Aorta (tissue), 5 donors: ENCODE measurements at places on chromosomes 11 and 22.
A peak's percentile ranks its signal among the peaks of the same experiment; 100 is the strongest.

DNA sequence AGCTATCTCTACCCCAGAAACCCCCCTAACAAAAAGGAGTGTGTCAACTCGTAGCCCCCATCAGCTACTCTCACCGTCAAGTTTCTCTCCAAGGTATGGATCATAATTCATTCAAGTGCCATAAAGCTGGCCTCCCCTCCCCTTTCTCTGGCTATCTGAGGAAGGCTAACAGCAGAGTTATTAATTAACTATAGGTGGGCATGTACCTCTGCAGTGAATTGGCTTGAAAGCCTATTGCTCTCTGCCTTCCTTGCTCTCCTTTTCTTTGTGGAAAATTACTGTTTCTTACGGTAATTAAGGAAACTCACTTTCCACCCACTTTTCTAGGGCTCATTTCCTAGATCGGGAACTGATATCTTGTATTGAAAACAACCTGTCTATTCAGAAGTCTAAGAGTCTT, 14.1 kb downstream of the POLA2 start:
- DNase-seq = no peak

- DNase-seq = peak; percentile 59
Observed at GRCh38 chr11:1153105-1153950, 4.4 kb upstream of the MUC5AC start.

- peak; percentile 70 for DNase-seq
Observed at GRCh38 chr22:38973289-38974169, 8.6 kb upstream of the APOBEC3B start.

DNA sequence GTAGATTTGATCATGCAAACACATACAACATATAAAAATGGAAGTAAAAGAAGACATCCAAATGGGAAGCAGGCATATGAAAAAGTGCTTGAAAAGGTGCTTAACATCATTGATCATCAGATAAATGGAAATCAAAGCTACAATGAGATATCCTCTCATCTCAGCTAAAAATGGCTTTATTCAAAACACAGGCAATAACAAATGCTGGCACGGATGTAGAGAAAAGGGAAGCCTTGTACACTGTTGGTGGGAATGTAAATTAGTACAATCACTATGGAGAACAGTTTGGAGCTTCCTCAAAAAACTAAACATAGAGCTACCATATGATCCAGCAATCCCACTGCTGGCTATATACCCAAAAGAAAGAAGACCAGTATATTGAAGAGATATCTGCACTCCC, 549 bp upstream of the TCN1 start:
- no peak for DNase-seq

DNA sequence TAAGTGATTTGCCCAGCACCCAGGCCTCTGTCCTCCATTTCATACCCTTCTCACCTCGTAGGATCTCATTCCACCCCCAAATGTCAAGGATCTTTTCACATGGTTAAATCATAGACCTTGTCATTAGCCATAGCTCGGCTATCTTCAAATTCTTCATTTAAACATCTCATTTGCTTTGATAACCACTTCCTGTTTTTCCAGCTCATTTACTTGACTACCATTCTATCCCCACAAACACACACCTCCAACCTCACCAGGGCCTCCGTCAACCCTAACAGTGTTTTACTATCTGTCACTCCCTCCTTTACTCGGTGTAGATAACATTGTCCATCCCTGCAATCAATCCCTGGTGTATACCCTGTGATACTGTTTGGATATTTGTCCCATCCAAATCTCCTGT, 36.8 kb upstream of the LARGE1 start:
- DNase-seq = no peak
